ENCODE measurements at places on chromosomes 4 and X.

DNA sequence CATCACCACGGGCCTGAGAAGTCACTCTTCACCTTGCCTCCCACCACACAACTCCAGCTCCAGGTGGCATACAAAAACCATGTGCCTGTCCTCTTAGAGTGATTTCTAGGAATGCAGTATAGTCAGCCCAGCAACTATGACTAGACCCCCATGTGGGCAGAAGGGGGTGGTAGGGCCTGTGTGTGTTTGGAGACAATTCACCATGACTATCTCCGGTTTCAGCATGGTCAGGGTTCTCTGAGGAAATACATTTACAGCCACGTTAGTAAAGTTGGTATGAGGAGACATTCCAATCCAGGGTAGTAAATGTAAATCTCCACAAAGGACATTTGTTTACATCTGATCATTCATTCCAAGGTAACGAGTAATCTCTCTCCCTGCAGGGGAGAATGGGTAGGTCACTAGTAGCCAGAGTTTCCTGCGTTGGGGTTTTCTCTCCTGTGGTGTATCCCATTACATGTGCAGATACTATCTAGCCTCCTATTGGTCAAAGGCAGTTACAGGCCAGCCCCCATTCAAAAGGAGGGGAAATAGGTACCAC, 4.2 kb upstream of the MTMR1 start:
- DNase-seq: no peak

GRCh38 chr4:121156822-121157769, 7.0 kb downstream of the TNIP3 start:
- peak; percentile 43 for DNase-seq

- no peak for DNase-seq
These were observed 516.8 kb upstream of the FAM241A start for GRCh38 chr4:111628437-111628836.

DNA sequence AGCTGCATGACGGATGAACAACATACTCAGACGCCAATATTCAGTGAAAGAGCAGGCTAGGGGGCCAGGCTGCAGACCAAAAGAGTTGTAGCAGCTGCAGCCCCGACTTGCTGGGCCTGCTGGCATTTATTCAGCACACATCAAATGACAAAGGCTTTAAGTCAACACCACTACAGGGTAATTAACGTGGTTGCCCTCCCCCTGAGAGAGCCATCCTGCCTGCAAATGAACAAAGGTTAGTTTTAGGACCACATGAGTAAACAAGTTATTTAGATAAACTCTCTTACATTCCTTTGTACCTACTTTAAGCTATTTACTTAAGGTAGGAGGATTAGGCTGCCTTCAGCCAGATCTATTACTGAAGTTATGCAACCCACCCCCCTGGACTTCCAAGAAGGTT, 1329.1 kb downstream of the PCDH18 start:
- no peak for DNase-seq

- DNase-seq: peak; percentile 24
These were observed 180.0 kb downstream of the AFAP1 start for GRCh38 chr4:7759635-7760034.

DNA sequence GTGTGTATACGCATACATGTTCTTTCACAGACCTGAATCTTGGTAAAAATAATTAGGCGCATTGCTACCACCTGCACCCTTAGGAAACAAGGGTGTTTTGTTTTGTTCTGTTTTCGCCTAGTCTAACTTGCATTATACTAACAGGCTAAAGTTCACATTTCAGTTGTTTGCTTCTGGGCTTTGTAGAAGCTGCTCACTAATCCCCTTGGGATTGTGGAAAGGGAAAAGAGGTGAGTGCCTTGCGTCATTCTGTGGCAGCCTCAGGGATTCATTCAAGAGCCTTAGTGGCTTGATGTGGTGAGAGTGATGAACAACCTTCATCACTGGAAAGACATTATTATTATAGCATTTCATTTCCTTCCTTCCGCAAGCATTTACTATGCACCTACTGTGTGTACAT, 331.1 kb downstream of the ADGRL3 start:
- DNase-seq: no peak

DNA sequence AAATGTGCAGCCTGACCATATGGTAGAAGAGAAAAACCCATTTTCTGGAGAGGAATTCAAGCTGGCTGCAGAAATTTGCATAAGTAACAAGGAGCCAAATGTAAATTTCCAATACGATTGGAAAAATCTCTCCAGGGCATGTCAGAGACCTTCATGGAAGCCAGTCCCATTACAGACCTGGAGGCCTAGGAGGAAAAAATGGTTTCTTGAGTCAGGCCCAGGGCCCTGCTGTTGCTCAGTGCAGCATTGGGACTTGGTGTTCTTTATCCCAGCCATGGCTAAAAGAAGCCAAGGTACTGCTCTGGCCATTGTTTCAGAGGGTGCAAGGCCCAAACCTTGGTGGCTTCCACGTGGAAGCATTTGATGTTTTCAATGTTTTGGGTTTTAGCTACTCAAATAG, 70.6 kb downstream of the MAGEC2 start:
- no peak for DNase-seq

- no peak for DNase-seq
These were observed 370.0 kb downstream of the GPAT3 start for GRCh38 chr4:83905952-83906351.

DNA sequence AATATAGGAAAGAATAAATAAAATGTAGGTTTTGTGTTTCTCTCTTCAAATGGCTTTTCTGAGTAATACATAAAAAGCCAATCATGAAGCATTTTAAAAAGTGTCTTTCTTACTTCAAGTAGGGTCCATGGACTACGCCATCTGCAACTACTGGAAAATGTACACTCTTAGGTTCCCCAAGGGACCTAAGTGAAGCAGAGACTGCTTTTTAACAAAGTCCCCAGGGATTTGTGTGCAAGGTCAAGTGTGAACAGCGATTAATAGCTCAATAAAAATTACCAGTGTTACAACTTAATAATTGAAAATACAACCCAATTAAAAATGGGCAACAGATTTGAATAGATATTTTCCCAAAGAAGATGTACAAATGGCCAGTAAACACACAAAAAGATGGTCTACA, 84.9 kb downstream of the ARHGAP6 start:
- no peak for DNase-seq

- DNase-seq: no peak
These were observed at the start of gene SPATA18 for GRCh38 chr4:52051213-52051614. Gene SPATA18 (plus strand): TSS chr4:52051304. CDS start chr4:52051705, 401 bp downstream.

DNA sequence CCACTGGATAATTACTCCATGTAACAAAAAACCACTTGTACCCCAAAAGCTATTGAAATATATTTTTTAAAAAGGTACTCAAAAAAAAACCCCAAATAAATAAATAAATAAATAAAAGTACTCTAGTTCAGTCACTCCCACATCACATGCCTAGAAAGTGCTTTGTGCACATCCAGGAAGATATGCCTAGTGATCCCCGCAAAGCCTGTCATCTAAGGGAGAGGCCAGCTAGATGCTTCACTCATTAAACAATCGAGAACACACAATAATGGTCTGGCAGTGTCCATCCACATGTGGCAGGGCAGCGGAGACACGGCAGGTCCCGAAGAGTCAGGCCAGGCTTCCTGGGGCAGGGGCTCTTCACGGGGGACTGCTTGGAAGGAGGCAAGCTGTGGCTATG, 47.6 kb downstream of the RAB33B start:
- DNase-seq: no peak

DNA sequence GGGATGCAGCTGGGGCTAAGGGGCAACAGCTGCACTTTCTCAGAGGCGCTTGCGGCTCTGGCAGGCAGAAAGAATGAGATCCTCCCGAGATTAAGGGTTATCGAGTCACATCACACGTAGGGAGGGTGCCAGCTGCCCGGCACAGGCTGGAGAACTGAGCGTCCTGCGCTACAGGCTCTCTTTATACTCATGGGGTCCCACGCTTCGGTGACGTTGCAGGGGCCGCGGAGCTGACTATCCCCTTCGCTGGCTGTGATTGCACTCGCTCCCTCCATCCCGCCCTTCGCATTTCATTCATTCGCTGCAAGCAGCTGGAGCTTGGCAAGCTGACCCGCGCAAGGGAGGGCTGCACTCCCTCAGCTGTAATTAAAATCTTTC, at the start of gene TACR3:
TACR3 (minus strand) TSS at position 156 of the 378 bp plus-strand sequence. CDS start 310 bp downstream, outside the sequence.
- no peak for DNase-seq

DNA sequence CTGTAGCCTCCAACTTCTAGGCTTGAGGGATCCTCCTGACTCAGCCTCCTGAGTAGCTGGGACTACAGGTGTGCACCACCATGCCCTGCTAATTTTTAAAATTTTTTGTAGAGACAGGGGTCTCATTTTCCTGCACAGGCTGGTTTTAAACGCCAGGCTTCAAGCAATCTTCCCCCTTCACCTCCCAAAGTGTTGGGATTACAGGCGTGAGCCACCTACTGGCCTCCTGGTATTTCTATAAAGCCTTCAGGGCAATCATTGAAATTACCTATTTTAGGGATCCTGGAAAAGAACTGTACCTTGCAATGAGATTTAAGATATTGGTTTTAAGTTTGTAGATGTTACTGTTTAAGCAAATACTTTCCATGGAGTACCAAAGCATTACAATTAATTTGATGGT, 13.5 kb upstream of the PLS3 start:
- DNase-seq: no peak

DNA sequence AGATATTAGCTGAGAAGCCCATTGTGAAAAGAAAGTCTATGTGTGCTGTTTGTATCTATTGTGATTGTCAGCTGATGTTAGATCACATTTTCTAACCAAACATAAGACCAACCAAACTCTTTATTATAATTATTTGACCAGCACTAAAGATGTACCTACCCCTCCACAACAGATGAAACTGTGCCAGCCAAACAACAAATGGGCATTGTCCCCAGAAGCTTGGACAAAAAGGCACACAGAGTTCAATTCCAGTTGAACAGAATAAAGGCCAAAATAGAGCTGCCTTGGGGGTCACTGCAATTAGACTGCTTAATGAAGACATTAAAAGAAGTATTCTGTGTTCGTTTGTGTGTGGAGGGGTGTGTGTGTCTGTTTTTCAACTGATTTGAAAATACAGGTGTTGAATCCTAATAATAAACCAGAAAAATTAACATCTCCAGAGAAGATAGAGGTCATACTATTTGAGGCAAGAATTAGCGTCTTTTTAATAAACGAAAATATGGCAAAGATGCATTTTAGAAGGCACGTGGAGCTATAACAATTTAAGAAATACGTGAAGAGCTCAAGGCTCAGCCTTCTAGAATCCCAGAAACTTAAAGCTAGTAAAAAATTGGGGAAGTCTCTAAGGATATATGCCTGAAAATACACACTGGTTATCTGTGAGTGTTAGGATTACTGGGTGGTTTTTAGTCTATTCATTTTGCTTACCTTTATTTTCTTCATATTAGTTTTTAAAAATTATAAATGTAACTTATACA, 2.2 kb downstream of the SPP1 start:
- DNase-seq: no peak

DNA sequence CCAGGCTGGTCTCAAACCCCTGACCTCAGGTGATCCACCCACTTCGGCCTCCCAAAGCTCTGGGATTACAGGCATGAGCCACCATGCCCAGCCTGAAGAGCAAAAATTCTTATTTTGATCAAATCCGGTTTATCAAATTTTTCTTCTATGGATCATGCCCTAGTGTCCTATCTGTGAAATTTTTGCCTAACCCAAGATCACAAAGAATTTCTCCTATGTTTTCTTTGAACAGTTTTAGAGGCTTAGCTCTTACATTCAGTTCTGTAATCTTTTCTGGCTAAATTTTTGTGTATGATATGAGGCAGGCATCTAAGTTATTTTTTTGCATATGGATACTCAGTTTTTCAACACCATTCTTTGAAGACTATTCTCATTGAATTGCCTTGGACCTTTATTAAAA, 27.4 kb downstream of the EDNRA start:
- DNase-seq: no peak

DNA sequence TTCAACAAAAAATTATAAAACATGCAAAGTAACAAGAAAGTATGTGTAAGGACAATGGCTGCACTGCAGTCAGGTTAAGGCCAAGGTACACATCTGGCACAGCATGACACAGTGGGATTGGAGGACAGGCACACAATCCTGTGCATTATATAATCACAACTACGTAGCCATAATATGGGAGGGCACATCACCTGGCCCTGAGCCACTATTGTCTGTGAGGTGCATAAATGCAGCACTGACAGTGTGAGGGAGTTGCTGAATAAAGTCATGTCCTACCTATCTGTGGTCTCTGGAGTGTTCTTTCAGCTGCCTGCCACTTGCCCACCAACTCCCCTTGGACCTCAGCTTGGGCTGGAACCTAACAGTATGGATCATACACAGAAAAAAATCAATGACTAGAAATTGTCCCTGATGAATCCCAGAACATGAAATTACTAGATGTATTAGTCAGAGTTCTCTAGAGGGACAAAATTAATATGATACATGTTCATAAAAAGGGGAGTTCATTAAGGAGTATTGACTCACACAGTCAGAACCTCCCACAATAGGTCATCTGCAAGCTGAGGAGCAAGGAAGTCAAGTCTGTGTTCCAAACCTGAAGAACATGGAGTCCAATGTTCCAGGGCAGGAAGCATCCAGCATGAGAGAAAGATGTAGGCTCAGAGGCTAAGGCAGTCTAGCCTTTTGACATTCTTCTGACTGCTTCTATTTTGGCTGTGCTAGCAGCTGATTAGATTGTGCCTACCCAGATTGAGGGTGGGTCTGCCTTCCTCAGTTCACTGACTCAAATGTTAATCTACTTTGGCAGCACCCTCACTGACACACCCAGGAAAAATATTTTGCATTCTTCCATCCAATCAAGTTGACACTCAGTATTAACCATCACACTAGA, 46.4 kb upstream of the KCTD8 start:
- DNase-seq: no peak

DNA sequence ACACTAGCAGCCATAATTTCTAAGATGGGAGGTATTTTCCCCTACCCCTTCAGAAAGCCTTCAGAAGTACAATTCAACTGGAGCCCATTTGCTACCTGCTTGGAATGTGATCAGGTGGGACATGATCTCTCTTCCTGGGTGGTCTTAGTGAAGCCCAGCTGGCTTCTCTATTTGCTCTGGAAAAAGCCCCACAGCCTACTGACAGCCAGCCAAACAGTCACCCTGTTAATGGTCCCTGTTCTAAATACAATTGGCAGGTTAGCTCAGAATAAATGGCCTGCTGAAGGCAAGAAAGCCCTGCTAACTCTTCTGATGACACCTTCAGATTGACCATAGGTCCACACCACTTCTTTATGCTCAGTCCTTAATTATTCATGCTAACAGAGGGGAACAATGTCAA, 39.9 kb downstream of the HS6ST2 start:
- DNase-seq: no peak

DNA sequence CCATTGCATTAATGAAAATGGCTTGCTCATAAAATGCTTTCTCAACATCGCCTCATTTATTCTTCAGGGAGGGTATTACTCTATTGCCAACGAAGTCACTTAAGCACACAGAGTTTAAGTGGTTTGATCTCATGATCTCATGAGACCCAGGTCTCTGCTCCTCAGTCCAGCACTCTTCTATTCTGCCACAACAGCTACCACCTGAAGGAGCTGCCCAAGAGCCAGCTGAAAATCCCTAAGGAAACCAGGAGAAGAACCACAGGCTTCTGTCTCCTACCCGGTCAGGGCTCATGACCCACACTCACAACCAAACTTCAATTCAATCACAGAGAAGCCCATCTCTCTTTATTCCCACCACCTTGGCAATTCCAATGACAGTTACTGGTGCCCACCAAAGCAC, 85.5 kb upstream of the GPM6B start:
- no peak for DNase-seq

- no peak for DNase-seq
These were observed 78.3 kb upstream of the STIM2 start for GRCh38 chr4:26782168-26782829.

Data from activated CD8-positive, alpha-beta T cell treated with anti-CD3 and anti-CD28 coated beads, Interleukin-2, amount 10 ng/mL, durations not matched to agents 7 days and 5 days (primary cell).